ENCODE measurements at places on chromosomes 1 and 21.

GRCh38 chr1:27306892-27307761 lies 14.8 kb upstream of the TMEM222 start:
- DNase-seq, result no peak

- no peak for DNase-seq
Observed at GRCh38 chr21:8990326-8991087, 1530.9 kb upstream of the TPTE start.

- no peak for DNase-seq
Observed at GRCh38 chr1:205604825-205605505, 26.8 kb downstream of the ELK4 start.

GRCh38 chr21:26909972-26910371 lies 56.9 kb downstream of the ADAMTS5 start:
- no peak for DNase-seq

Measured in thoracic aorta (tissue), 2 donors.